CD4-positive, alpha-beta T cell treated with Interleukin-6 for 4 hours (primary cell): ENCODE measurements at places on chromosomes 4 and X.

DNA sequence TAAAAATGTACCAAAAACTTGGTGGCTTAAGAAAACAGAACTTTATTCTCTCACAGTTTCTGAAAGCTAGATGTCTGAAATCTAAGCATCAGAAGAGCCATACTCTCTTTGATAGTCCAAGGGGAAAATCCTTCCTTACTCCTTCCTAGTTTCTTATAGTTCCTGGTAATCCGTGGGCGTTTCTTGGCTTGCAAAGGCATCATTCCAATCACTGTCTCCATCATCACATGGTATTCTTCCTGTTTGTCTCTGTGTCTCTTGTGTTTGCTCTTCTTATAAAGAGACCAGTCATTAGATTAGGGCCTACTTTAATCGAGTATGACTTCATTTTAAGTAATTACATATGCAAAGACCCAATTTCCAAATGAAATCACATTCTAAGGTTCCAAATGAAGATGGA lies 118.9 kb upstream of the FSTL5 start:
- DNase-seq: no peak

DNA sequence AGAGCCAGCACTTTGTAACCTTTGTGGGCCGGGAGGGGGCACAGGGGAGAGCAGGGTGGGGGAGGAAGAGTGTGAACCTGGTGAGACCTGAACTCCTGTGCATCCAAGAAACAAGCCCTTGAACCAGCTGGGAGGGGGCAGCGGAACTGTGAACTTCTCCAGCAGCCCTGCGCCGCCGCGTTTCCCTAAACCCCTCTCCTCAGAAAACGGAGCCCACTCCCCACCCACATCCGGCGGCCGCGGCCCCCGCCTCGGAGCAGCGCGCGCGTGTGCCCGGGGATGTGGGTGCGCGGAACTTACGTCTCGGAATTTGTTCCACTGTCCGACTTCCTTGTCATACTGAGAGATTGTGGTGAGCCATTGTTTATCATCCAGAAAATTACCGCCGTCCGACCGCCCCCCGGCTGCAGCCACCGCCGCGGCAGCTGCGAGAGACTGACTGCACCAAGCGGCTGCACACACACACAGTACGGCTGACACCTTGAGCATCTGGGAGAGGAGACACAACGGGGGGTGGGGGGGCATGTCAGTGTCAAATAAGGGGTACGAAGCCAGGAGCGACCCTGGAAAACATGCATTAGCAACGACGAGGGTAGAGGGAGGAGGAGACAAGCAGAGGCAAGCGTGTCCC lies 494 bp downstream of the SPOCK3 start:
- no peak for DNase-seq

DNA sequence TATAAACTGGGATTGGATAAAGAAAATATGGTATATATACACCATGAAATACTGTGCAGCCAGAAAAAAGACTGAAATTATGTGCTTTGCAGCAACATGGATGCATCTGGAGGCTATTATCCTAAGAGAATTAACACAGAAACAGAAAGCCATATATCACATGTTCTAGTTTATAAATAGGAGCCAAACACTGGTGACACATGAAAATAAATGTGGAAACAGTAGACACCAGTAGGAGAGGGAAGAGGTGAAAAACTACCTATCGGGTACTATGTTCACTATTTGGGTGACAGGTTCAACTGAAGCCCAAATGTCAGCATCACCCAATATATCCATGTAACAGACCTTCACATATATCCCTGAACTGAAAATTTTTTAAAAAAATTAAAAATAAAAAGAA lies 725.1 kb downstream of the C4orf33 start:
- no peak for DNase-seq

GRCh38 chr4:173499658-173500535 lies 30.1 kb downstream of the HAND2 start:
- no peak for DNase-seq

- DNase-seq: no peak
Measured at GRCh38 chr4:149933883-149934282, 118.2 kb upstream of the IQCM start.

DNA sequence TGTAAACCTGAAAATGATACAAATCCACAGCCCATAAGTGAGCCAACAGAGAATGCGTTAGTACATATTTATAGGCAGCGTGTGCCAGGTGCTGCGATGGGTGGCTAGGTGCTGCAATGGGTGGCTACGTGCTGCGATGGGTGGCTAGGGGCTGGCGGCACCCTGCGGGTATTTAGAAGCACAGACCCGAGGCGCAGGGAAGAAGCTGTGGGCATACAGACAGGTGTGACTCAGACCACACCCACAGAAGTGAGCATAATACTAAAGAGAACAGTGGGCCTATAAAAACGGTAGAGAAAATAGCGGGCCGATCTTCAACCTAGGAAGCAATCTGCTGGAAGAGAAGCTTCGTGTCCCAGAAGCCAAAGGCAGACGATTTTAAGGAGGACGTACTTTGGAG lies 81.1 kb downstream of the FAT1 start:
- DNase-seq: no peak

- peak; percentile 32 for DNase-seq
Measured at GRCh38 chrX:320126-320783, 1.7 kb upstream of the GTPBP6 start.

DNA sequence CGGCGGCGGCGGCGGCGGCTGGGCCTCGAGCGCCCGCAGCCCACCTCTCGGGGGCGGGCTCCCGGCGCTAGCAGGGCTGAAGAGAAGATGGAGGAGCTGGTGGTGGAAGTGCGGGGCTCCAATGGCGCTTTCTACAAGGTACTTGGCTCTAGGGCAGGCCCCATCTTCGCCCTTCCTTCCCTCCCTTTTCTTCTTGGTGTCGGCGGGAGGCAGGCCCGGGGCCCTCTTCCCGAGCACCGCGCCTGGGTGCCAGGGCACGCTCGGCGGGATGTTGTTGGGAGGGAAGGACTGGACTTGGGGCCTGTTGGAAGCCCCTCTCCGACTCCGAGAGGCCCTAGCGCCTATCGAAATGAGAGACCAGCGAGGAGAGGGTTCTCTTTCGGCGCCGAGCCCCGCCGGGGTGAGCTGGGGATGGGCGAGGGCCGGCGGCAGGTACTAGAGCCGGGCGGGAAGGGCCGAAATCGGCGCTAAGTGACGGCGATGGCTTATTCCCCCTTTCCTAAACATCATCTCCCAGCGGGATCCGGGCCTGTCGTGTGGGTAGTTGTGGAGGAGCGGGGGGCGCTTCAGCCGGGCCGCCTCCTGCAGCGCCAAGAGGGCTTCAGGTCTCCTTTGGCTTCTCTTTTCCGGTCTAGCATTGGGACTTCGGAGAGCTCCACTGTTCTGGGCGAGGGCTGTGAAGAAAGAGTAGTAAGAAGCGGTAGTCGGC lies 528 bp downstream of the FMR1 start:
- DNase-seq: peak; percentile 25

GRCh38 chr4:113497154-113497884 lies 264.2 kb downstream of the CAMK2D start:
- no peak for DNase-seq

GRCh38 chr4:17511509-17511949 lies 361 bp downstream of the QDPR start:
- peak; percentile 65 for DNase-seq

GRCh38 chrX:136847874-136848273 lies 32.7 kb downstream of the RBMX start:
- DNase-seq: no peak

- DNase-seq: no peak
Measured at GRCh38 chrX:138756234-138756633, 44.7 kb upstream of the FGF13 start.

DNA sequence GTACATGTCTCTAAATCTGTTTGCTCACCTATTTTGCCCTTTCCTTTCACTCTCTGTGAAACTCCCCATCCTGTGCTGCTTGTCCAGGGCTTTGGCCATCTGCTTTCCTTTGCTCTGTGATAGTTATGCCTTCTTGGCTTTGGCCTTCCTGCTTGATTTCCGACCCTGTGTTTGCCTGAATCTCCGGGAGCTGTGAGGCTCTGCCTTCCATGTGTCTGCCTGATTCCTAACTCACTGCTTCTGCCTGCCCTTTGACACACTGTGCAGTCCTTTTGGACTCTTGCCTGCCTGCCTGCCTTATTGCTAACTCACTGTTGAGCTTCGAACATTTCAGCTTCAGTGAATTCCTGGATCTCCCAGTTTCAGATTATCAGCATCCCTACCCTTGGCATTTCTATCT lies 143.1 kb downstream of the C4orf33 start:
- no peak for DNase-seq

DNA sequence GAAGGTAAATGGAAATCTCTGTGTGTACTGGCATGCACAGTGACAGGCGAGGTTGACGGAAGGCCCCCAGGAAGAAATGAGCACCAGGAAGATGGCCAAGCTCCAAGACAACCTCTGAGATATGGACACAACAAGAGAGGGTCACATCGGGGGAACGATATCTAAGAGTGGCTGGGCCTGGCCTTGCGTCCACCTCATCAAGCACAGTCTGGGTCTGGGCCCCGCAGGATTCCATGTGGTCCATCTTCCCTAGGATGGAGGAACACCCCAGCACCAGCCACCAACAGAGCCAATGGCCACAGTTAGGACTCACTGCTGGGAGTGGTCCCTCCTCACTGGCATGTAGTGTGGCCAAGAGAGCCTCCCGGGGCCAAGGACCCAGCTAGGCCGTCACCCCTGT lies 272.6 kb upstream of the AGTR2 start:
- no peak for DNase-seq

DNA sequence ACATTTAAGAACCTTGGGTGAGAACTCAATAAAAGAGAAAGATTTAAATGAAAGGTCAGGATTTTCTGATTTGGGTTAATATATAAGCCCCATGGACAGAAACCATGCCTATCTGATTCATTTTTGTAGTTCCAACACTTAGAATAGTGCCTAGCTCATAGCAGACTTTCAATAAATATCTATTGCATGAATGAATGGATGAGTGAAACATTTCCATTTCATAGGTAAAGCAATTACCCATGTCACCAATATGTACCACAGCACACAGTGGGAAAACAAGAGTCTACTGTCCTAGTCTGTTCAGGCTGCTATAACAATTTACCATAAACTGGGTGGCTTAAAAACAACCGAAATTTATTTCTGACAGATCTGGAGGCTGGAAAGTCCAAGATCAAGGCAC lies 63.9 kb upstream of the PTPN13 start:
- DNase-seq: no peak

DNA sequence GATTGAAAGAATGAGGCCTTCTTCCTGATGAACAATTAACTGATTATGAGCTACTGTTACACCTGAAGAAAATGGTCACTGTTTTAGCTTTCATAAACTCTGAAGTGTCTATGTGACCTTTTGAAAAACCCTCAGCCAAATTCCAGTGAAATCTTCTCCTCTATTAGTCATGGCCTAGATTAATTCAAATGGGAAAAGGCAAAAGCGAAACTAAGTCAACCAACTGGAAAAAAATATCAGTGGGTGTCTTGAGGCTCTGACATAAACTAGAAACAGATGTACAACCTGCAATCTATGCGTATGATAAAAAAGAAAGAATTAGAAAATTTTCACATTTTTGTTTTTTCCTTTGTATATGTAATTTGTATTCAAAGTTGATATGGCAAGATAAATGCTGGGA lies 169.4 kb upstream of the BANK1 start:
- no peak for DNase-seq

DNA sequence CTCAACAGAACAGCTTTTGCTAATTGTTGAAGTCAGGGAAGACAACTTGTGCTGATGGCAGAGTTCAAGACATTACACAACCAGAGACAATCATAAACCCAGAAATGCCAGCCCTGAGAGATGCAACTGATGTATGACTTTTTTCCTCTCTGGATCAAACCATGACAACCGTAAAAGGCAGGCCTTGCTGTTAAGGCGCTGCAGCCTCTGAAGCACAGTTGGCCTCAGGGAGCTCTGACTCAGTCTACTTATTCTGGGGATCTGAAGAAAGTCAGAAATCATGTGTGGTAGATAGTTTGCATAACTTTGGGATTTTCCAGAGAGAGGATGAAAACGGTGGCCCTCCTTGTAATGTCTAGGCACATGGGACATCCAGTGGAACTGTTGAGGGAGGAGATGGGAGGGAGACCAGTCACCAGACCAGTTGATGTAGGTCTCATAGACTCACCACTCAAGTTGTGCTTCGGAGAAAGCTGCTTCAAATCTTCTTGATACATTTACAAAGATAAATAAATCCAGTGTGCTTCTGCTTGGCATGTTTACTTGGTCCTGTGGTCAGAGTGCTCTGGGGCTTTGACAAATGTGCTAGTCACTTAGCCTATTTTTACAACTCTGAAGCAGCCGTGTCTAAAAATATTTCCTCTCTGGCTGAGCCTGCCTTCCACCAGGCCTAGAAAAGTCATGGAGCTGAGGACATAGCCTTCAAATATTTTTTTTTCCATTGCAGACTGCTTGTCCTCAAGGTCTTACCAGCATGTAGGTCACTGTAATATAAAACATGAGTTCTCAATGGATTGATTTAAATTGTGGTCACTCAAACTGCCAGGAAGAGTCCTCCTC lies 7.5 kb downstream of the HADH start:
- no peak for DNase-seq

GRCh38 chr4:109816082-109816442 lies 500 bp downstream of the GAR1 start:
- DNase-seq: peak; percentile 41

DNA sequence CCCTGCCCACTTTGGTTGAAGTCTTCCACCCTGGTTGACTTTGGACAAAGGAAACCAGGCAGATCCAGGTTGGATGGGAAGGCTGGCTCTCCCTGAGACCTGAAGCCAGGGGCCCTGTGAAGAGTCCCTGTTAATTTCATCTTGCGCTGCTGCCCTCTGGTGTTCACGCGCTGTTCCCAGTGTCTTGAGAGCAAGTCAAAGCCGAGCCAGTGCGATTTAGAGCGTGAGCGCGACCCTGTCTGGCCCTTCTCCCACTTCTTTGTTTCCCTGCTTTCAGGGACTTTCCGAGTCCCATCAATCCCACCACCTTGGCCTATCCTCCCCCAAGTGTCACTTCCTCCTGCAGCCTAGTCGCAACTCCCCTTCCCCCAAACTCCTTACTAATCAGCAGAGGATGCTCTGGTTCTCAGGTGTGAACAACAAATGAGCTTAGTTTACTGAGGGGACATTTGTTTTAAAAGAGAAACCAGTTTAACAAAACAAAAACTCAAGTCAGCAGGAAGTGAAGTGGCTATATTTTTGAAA lies 25.8 kb upstream of the CHRNA9 start:
- DNase-seq: peak; percentile 95

- peak; percentile 36 for DNase-seq
Measured at GRCh38 chr4:108359986-108360681, 191.4 kb upstream of the LEF1 start.

DNA sequence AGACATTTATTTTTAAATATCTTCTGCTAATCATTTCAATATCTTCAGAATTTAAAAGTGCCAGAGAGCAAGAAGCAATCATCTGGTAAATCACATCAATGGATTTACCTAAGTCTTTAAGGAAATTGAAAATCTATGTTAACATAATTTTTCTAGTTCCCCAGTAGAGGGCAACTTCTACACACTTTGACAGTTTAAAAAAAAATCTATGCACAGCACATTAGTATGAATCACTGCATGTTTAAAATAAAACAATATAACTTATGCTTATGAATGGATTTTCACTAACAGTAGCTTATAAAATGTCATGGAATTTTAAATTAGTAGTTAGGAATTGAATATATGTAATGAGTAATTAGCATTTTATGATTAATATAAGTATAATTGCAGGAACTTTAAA lies 126.5 kb downstream of the REELD1 start:
- no peak for DNase-seq
